Activated gamma-delta T cell treated with Interleukin-2 at 50 U/mL for 16 hours (primary cell): ENCODE measurements at places on chromosomes 4 and X.

GRCh38 chr4:6596948-6597347 is 22.0 kb downstream of the MAN2B2 start:
- DNase-seq, result no peak

GRCh38 chr4:174564529-174564928 is 42.2 kb upstream of the HPGD start:
- DNase-seq, result no peak

- no peak for DNase-seq
These were observed 681.5 kb downstream of the ARAP2 start for GRCh38 chr4:35562861-35563260.

- no peak for DNase-seq
These were observed 3.1 kb downstream of the ZGRF1 start for GRCh38 chr4:112633477-112634235.

- no peak for DNase-seq
These were observed 6.2 kb downstream of the BRWD3 start for GRCh38 chrX:80803495-80803894.

DNA sequence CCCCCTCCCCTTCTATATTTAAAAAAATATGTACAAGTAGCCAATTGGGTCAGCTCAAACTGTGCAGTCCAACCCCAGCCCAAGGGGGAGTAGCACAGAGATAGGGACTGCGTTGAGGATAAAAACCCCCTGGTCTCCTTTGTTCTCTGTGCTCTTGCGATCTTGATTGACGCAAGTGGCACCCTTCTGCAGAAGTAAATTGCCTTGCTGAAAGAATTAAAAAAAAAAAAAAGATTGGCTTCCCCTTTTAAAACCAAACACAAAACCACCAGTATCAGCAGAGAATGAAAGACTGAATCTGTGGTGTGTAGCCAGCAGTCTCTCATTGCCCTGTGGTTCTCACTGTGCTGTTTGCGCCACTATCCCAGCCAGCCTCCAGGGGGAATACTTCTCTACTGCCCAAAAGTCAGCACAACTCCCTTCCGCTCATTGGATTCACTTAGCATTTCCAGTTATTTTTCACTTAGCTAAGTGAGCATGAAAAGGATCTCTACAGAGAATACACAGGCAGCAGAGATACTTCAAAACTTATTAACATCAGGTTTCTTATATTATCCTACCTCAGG is 29.7 kb downstream of the MANBA start:
- DNase-seq, result no peak

DNA sequence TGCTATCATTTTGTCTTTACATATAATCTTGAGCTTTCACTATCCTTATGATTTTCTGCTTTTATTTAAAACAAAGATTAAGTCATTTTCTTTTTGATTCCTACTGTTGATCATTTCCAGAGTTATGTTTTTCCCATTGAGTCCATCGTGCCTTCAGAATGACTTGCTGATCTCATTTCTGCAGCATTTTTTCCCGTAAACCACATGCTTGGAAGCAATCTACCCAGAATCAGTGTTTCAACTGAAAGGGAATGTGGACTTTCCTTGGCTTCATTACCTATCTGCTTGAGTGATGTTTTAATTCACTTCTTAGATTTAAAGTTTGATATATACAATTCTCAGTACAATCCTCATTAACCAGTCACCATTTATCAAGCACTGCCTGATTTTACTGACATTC is 192.4 kb upstream of the FSTL5 start:
- no peak for DNase-seq

- DNase-seq, result no peak
These were observed 201.8 kb upstream of the UGT8 start for GRCh38 chr4:114396808-114397207.

- DNase-seq, result no peak
These were observed 372.9 kb upstream of the TENM3 start for GRCh38 chr4:181870326-181870725.

DNA sequence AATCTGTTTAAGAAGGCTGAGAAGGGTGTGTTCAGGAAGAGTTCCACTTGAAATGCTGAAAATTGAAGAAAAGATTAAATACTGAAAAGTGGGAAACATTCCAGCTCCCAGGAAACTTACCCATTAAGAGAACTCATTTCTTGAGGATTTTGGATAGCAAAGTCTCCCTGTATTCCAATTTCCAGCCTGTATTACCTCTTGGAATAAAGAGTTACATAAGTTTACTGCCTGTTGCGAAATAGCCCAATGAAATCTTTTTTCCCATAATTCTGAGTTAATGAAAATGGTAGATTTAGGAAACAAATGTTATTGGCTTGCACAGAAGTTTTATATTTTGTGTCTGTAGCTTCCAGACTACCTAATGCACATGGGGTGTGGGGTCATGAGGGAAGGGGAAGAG is 12.0 kb downstream of the NHSL2 start:
- no peak for DNase-seq

DNA sequence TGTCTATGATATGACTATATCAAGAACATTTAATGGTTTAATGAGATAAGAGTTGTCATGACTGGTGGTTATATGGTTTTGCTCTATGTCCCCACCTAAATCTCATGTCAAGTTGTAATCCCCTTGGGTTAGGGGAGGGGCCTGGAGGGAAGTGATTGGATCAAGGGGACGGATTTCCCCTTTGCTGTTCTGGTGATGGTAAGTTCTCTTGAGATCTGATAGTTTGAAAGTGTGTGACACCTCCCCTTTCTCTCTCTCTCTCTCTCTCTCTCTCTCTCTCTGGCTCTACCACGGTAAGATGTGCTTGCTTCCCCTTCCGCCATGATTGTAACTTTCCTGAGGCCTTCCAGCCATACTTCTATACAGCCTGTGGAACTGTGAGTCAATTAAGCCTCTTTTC is 803.4 kb downstream of the TRIML1 start:
- DNase-seq, result no peak

DNA sequence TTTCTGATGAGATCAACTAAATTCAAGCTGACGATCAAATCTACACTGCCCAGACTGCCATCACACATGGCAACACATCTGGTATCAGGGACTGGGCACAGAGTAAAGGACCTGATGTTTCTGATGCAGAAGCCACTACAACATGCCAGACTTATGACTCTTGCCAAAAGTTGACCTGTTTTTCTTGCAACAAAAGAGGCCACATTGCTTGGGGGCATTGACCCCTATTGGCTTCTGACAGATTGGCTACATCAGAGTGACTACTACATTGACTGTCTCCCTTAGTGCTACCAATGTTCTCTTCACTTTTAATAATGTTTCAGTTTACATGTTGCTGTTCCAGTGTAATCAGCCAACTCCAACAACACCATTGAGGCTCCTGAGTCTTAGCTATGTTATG is 15.3 kb upstream of the SMIM10 start:
- no peak for DNase-seq

DNA sequence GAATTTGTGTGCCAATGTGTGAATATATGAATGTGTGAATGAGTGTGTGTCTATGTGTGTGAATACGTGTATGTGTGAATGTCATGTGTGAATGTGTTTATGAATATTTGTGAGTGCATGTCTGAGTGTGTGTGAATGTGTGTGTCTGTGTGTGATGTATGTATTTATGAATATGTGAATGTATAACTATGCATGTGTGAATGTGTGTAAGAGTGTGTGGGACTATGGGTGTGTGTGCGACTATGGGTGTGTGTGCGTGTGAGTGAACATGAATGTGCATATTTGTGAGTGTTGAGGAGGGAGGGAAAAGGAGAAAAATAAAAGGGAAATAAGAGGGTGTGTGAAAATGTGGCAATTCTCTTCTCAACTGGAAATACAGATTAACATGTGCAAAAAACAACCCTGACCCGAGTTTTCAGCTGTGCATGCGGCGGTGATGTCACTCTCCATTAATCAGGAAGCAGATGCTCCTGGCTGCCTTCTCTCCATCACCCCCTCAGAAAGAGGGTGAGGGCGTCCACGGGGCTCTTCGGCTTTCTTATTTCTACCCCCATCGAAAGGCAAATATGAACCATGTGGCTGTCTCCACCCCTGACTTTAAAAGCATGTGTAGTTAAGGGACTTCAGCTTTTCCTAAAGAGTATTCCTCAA is 219.8 kb downstream of the MAML3 start:
- DNase-seq, result no peak

DNA sequence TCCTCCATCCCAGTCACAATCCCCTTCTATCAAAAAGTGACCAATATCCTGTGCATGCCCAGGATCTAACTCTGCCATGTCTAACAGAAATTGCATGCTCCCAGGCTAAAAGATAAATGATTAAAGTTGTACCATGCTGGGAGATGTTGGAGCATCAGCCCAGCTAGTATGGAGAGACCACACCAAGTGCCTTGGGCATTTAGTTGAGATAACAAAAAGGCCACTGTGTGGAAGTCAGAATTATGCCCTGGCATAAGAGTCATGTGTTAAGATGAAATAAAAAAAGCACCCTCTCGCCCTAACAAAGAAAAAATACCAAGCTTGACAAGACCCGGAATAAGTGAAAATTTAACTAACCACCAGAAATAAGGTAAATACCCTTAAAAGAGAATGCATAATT is 155.9 kb upstream of the CENPE start:
- DNase-seq, result no peak

DNA sequence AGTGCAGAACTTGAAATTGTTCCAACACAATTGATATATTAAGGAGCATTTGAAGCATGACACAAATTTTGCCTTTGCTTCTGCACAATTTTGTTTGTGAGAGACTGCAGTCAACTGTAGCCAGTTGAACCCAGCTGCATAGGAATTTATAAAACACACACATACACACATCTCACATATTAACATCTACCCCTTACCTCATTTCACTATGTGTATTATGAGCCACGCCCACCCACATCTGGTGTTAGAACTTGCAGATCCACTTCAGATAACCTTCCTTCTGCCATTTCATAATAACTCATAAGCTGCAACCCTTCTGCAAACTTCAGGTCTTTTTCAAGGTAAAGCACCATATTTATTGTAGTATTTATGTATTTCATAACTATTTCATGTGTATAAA is 188.1 kb upstream of the WDFY3 start:
- no peak for DNase-seq

GRCh38 chr4:187993827-187994226 is 1.7 kb upstream of the ZFP42 start:
- DNase-seq, result no peak

- DNase-seq, result no peak
These were observed 8.5 kb upstream of the MPP1 start for GRCh38 chrX:154813801-154814200.

DNA sequence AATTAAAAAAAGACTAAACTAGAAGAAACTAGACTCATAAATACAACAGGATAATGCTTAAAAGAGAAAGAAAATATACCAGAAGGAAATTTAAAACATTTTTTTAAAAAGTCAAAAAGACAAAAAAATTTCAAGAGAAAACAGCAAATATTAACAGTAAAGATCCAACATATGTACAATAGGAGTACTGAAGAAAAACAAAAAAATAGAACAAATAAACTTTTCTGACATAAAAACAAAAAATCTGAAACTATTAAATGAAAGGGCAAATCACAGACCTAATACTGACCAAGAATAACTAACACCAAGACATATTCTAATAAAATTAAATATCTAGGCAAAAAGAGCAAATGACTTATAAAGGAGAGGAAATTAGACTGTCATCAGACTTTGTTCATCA is 11.5 kb downstream of the DNAJB14 start:
- DNase-seq, result no peak

DNA sequence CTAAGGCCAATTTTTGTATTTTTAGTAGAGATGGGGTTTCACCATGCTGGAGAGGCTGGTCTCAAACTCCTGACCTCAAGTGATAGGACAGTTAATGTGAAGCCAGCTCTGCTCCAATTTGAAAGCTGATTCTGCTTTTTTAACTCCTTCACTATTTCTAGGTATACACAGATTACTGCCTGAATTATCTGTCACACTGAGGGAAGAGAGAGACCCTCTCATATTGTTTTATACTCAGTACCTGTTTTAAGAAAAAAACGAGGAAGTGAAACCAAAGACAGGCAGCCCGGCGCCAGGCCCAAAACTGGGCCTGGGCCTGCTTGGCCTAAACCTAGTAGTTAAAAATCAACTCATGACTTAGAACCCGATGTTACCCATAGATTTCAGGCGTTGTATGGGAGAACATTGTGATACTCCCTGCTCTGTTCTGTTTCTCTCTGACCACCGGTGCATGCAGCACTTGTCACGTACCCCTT is 1601.5 kb upstream of the PCDH10 start:
- DNase-seq, result no peak

DNA sequence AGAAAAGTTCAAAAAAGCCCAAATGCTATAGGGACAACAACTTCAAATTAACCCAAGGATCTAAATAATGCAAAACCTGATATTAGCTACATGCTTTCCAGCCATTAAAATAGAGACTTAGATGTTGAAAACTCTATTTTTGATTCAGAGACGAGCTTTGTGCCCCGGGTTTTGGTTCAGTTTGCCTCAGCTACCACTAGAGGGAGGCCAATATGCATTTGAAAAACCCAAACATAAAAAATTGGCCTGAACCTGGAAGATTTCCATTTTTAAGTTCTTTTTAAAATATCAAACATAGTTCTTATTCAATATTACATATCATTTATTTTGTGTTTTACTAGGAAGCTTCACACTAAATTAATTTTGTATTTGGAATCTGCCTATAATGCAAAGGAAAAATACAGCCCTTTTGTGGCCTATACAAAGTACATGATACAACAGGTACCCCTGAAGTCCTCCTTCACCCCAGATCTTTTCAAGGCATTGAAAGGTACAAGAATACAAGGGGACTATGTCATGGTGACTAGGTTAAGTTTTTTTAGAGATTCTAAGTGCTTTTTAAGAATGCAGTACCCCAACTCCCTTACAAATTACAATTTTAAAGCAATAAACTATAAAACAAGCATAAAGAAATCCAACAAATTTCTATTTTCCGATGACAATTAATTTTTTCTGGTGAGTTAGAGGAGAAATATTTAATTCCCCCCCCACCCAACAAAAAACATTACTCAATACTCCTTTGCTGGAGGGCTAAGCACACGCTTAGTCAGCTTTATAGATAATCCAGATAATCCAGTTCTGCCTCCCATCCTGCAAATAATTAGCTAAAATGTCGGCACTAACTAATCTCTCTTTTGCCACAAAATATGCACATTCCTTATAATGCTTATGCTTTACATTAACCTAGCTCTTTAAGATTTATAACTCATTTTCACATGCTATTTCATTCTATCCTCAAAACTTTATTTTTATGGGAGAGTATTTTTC is 97.7 kb upstream of the PTPN13 start:
- DNase-seq, result no peak
